ENCODE measurements at places on chromosomes 7 and 10.

DNA sequence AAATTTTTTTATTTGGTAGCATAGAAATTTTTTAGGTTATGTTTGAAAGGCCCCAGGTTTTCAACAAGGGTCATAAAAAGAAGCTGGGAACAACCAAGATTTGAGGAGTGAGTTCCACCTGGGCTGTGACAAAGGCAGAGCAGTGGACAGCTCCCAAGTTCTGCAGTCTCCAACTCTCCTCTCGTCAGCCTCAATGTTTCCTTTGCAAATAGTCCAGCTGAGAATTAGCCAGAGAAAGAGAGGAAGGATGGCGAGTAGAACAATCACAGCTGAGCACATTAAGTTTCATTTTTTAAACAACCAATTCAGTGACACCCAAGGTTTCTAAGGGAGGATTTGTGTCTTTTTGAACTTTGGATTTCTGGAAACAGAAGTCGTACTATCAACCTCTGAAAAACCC, 143.2 kb downstream of the NRCAM start:
- no peak for DNase-seq

DNA sequence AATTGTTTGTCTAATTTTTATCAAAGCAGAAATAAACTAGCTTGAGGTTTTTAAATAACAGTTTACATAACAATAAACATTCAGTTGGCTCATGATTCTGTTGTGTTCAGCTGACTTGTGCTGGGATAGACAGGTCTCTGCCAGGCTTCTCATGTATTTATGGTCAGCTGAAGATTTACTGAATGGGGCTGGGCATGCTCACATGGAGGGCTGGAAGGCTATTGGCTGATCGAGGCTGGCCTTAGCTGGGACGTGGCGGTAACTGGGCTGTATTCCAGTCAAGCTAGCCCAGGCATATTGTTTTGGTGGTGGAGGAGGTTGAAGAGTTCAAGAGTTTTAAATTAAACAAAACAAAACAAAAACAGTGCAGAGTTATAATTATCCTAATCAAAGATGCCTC, 251.0 kb upstream of the MTPN start:
- no peak for DNase-seq

GRCh38 chr7:16794986-16795385, 9.8 kb downstream of the AGR2 start:
- DNase-seq: no peak

GRCh38 chr7:21504021-21504420, 38.8 kb upstream of the DNAH11 start:
- no peak for DNase-seq

DNA sequence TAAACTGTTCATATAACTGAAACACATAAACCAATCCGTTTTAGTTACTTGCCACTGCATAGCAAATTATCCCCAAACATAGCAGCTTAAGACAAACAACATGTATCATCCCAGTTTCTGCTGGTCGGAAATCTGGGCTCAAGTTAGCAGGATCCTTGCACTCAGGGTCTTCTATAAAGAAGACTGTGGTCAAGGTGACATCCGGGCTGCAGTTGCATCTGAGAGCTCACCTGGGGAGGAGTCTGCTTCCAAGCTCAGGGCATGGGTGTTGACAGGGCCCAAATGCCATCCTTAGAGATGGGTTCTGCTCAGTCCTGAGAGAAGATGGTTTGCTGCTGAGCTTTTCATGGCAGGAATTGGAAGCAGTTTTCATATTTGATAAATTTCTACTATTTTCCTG, 431.2 kb downstream of the PAXIP1 start:
- no peak for DNase-seq

GRCh38 chr7:27677912-27678612, 15.4 kb upstream of the HIBADH start:
- peak; percentile 97 for DNase-seq

- DNase-seq: no peak
These were observed 107.0 kb upstream of the INSIG1 start for GRCh38 chr7:155190688-155191087.

DNA sequence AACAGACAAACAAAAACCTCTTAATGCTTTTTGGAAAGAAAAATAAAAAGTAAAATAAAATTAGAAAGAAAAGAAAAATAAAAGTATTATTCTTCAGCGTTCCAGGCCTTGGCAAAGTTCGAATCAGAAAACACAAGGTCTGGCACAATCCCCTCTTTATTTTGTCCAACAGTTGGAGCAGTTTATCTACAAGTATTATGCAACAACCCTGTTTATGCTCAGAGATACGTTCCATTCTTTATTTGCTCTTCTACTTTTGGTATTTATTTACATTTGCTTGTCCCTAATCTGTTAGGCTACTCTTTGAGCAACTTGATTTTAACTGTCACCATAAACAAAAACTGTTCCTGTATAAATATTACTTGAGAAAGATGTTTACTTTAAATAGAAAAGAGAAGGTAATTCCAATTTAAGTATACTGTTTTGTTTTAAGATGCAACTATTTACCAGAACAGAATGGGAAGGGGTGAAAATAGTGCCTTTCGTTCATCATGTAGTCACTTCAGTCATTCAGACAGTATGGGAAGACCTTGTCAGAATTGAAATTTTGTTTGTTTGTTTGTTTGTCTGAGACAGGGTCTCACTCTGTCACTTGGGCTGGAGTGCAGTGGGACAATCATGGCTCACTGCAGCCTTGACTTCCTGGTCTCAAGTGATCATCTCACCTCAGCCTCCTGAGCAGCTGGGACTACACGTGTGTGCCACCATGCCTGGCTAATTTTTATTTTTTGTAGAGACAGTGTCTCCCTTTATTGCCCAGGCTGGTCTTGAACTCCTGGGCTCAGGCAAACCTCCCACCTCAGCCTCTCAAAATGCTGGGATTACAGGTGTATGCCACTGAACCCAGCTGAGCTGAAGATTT, 5.7 kb downstream of the PDK4 start:
- no peak for DNase-seq

DNA sequence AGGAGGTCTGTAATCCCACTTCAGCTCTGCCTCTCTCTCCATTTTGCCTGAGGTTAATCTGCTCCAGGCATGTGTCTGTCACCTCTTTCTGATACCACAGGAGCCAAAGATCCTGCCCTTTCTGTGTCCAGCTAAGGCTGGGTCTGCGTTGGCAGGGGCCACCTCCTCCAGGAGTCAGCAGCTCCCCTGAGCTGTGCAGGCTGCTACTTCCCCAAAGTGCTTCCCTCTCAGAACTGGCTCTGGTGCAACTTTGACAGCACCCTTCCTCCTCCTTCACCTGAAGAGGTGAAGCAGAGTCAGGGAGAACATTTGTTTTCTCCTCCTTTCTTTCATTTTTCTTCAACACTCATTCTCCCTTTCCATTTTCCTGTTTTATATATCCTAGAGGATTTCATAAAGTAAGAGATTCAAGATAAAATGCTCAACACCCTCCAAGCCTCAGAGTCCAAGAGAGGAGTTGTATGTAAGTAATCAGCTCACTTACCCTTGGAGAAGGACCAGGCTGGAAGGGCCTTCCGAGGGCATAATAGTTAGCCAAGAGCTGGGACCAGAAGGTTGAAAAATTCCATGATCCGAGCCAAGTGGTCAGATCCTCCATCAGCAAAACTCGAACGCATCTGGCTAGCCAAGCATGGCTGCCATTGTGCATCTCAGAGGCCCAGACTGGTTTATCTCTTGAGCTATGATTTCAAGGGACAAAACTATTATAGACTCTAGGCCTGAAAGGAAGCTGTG, 257.3 kb downstream of the PTEN start:
- DNase-seq: no peak

DNA sequence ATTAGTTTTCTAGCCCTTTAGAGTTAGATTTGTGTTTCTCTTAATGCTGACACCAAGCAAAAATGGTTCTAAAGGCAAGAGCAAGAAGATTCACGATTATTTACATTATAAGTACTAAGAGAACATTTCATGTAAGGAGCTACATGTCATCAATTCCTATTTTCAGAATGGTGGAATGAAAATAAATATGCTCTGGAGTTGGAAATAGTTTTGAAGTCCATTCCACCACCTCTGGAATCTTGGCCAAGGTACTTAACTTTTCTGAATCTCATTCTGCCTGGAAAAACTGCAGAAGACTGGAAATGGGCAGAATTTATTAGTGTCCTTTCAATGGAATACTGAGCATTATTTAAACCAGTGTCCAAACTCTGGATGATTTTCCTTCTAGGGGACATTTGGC, 125.1 kb upstream of the RAB11FIP2 start:
- DNase-seq: no peak

DNA sequence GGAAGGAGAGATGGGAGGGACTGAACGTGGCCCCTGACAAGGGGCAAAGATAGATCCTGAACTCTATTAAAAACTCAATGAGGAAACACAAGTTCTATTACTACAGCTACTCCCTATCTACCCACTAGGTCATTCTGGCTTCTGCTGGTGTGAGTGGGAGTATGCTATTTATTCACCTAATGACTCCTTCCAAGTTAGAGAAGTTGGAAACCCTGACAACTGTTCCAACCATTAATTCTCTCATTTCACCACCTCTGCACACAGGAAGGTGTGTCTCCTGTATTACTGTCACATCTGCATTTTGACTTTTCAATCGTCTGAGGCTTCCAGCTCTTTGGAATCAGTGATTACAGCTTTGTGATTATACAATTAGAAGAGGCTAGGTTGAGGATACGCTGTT, 169.4 kb upstream of the ADO start:
- no peak for DNase-seq

- no peak for DNase-seq
These were observed 169.3 kb upstream of the AKR1E2 start for GRCh38 chr10:4656576-4657194.

GRCh38 chr7:87091487-87092066, 32.1 kb upstream of the ELAPOR2 start:
- no peak for DNase-seq

DNA sequence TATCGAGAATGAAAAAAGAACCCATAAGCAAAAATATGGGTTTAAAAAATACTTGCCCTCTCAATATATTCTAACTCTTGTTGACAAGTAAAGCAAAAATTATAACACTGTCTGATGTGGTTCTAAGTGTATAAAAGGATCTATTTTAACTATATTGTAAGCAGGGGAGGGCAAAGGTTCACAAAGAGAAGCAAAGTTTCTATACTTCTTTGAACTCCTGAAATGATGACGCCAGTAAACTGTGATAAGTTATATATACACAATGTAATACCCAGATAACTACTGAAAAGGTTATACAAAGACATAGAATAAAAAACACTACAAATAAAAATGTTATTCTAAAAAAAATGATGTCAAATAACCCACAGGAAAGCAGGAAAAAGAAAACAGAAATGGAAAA, 37.1 kb downstream of the PDLIM1 start:
- DNase-seq: no peak

- no peak for DNase-seq
These were observed 132.2 kb downstream of the ZNF365 start for GRCh38 chr10:62506371-62506770.

GRCh38 chr7:37050801-37051200, 326.5 kb upstream of the AOAH start:
- DNase-seq: no peak

- DNase-seq: no peak
These were observed 355.7 kb upstream of the SHH start for GRCh38 chr7:156167987-156168386.

DNA sequence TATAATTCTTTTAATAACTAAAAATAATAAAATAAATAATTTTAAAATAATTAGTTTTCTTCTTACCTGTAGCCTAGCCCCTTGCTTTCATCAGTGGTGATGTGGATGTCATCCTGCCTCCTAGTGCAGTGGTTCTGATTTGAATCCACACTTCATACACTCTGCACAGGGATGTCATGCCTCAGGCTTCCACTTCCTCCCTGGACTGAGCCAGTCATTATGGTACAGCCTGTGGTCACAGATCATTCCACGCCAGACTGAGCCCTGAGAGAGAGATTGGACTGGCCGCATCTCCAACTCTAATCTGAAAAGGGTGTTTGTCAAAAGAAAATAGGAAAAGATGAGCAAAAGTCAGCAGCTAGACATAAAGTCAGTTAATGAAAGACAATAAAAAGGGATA, 436.2 kb upstream of the IGFBP3 start:
- DNase-seq: no peak

GRCh38 chr7:50724526-50725520, 57.9 kb downstream of the GRB10 start:
- no peak for DNase-seq

- no peak for DNase-seq
These were observed 527 bp upstream of the SORCS3 start for GRCh38 chr10:104640339-104641186.

DNA sequence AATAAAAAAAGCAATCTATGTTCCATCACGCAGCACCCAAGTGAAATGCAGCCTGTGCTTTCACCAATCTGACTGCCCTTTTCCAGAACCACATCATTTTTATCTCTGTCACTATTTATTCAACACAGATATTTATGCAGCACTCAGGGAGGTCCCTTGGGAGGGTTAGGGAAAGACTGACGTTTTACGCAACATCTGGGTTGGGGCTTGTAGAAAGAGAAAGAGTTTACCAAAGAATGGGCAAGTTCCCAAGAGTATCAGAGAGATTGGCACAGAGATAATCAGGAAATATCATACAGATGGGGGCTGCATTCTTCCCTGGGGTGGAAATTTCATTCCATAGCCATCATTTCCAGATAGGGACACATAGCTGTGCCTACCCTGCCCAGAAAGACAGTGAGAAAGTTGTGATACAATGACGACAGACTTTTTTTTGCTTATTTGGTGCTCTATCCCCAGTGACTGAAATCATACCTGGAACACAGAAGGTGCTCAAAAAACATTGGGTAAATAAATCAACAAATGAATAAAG, 474.2 kb downstream of the CALN1 start:
- DNase-seq: no peak

- no peak for DNase-seq
These were observed 353.4 kb downstream of the CCSER2 start for GRCh38 chr10:84681781-84682180.

DNA sequence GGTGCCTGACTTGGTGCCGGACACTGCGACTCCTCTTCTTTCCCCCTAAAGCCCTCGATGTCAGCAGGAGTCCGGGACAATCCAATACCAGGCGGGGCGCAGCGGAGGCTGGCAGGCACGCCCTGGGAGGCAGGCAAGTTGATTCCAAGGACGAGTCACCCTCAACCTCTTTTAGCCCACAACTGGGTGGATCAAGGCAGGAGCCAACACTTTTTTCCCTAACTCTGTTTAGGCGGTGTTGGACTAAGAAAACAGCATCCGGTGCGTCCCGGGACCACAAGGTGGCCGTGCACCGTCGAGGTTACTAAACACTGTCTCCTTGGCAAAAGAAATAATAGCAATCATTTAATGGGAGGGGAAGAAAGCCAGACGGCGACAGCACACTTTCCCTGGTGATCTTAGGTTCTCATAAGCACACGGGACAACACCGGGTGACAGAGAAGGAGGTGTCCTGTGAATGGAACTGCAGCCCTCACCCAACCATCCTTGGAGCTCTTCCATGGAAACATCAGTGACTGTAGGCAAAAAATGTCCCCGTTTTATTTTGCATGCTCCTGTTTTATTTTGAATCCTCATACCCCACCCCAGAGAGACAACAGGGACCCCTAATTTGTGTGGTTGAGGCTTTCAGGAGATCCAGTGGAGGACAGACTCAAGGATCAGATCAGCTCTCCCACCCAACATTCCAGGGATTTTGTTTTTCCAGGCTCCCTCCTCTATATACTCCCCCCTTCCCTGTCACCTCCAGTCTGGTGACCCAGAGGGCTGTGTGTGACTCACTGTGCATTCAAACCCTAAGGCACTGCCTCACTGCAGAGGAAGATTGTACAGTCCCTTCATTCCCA, 1.3 kb upstream of the CALCR start:
- DNase-seq: no peak

- peak; percentile 91 for DNase-seq
These were observed at the start of gene SERPINE1 for GRCh38 chr7:101126651-101127459. Gene SERPINE1 (plus strand): TSS chr7:101127104. CDS start chr7:101128394, 1,290 bp downstream.

GRCh38 chr7:157700231-157701005, 363.6 kb downstream of the DNAJB6 start:
- no peak for DNase-seq

Data from HS-5 (cell line).